Activated naive CD8-positive, alpha-beta T cell treated with anti-CD3 and anti-CD28 coated beads for 36 hours (primary cell): ENCODE measurements at places on chromosomes 12 and 14.
A peak's percentile ranks its signal among the peaks of the same experiment; 100 is the strongest.

- DNase-seq, result no peak
Measured at GRCh38 chr12:632102-632696, 31.0 kb downstream of the NINJ2 start.

DNA sequence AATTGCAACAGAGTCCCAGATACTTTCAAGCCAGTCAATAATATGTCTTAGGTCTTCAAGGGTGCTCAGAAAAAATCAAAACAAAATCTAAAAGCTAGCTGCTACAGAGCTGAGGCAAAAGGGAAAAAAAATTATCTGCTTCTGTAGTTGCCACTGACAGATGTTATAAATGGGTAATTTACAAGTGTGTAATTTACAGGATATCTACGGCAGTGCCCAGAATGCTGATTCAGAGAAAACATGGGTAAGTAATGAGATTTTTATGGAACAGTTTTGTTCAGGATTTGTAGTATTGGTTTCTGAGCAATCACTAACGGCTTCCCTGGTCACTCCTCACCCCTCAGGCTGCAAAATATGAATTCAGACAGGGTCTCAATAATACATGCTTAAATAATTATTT lies 234.1 kb downstream of the GALC start:
- no peak for DNase-seq

- peak; percentile 22 for DNase-seq
Measured at GRCh38 chr14:24298892-24299254, 707 bp downstream of the DHRS1 start.

GRCh38 chr14:88422919-88423650 lies 37.6 kb downstream of the SPATA7 start:
- DNase-seq, result no peak

GRCh38 chr12:99386907-99387306 lies 260.6 kb upstream of the GARIN6 start:
- DNase-seq, result no peak

DNA sequence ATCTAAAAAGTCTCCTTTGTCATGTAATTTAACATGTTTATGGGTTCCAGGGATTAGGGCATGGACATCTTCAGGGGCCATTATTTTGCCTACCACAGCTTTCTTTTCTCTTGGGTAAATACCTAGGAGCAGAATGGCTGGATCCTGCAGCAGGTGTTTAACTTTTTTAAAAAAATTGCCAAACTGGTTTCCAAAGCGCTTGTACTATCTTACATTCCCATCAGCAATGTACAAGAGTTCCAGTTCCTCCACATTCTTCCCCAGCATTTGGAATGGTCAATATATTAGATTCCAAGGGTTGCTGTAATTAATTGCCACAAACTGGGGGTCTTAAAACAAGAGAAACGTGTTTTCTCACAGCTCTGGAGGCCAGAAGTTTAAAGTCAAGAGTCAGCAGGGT lies 27.7 kb upstream of the MYL2 start:
- no peak for DNase-seq
